ENCODE measurements at places on chromosomes 4 and X.
A peak's percentile ranks its signal among the peaks of the same experiment; 100 is the strongest.

- DNase-seq, result peak; percentile 87
These were observed 1060.6 kb upstream of the GRID2 start for GRCh38 chr4:91243132-91243531.

- no peak for DNase-seq
These were observed 4.5 kb upstream of the GRSF1 start for GRCh38 chr4:70844180-70844579.

DNA sequence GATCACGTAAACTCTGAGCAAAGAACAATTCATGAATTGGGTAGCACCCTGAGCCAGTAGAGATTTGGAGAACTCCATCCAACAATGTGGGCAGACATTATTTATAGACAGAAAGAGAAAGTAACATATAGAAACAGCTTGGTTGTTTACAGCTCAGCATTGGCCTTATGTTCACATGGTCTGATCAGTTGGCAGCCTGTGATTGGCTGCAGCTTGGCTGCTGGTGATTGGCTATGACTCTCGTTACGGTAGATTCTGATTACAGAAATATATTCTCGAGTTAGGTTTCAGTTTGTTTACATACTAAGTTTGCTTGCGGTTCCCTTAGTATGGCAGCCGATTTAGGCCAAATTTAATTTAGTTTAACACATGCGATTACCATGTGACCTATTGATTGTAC is 663.4 kb downstream of the RAPGEF2 start:
- DNase-seq, result no peak

- DNase-seq, result no peak
These were observed 44.1 kb upstream of the CLDN24 start for GRCh38 chr4:183366206-183366835.

- no peak for DNase-seq
These were observed 55.9 kb upstream of the GABRA2 start for GRCh38 chr4:46445710-46446314.

- no peak for DNase-seq
These were observed 52.8 kb upstream of the ANKRD17 start for GRCh38 chr4:73311428-73311827.

- no peak for DNase-seq
These were observed 127.5 kb upstream of the GK2 start for GRCh38 chr4:79535516-79535915.

GRCh38 chrX:31435592-31435991 is 363.8 kb upstream of the FTHL17 start:
- DNase-seq, result no peak

GRCh38 chrX:117959045-117959444 is 157.6 kb downstream of the KLHL13 start:
- no peak for DNase-seq

GRCh38 chrX:71640002-71640401 is 21.7 kb upstream of the CXCR3 start:
- DNase-seq, result no peak

- DNase-seq, result no peak
These were observed 161.6 kb downstream of the CHIC2 start for GRCh38 chr4:53902786-53903185.

DNA sequence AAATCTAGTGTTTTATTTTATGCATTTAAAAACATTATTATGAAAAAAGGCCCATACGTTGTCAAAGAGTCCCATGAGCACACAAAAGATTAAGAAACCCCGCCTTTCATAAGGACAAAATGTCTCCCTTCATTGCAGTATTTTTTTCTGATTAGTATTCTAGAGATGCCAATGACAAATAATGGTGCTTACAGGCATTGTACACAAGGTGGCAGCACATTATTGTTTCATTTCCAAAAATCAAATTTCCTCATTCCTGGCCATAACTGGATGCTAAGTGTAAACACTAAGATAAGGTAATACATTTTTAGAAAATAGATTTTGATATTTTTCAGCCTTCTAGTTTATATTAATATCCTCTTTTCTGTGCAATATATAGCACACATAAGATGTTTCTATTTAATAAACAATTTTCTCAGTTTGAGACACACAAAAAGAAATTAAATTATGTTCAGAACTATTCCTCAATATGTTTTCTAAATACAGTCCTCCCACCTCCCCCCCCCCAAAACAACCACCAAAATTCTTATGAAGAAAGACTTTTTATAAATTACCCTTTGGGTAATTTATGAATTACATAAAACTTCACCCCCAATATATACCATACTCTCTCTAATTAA is 47.7 kb downstream of the TIGD2 start:
- no peak for DNase-seq

DNA sequence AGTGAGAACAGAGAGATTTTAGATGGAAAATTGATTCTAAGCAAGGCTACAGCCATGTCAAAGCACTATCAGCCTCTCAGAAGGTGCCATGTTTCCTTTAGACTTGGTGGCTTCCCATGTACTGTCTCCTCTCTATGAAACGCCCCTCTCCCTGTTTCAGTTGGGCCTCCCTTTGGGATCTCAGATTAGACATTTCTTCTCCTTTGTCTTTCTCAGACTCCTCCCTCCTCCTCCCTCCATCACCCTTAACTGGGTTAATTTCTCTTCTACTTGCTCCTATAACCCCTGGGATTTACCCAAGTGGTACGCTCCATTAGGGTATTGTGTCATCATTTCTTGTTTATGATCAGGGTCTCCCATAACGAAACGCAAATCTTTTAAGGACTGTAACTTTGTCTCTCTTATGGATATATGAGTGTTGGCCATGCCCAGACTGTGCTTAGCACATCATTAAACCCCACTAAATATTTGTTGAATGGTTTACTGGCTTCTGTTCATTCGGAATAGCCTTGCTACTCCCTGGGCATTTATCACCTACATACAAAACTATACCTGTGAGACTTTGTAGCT is 106.8 kb downstream of the FAM9B start:
- no peak for DNase-seq

- DNase-seq, result no peak
These were observed 354.5 kb upstream of the BOD1L1 start for GRCh38 chr4:13982010-13982409.

GRCh38 chrX:97168646-97169045 is 284.9 kb downstream of the RPA4 start:
- DNase-seq, result no peak

GRCh38 chrX:142994988-142995387 is 30.7 kb upstream of the SPANXN4 start:
- no peak for DNase-seq

- no peak for DNase-seq
These were observed 22.7 kb downstream of the FABP2 start for GRCh38 chr4:119299260-119299671.

DNA sequence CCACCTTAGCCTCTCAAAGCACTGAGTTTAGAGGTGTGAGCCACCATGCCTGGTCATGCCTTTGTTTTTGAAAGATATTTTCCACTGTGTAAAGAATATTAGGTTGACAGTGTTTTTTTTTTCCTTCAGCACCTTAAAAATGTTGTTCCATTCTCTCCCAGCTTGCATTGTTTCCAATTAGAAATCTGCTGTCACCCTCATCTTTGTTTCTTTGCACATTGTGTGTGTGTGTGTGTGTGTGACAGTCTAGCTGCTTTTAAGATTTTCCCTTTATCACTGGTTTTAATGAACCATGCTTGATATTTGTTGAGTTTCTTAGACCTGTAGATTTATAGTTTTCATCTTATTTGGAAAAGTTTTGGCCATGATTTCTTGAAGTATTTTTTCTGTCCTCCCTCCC is 79.0 kb upstream of the NKX1-1 start:
- no peak for DNase-seq

DNA sequence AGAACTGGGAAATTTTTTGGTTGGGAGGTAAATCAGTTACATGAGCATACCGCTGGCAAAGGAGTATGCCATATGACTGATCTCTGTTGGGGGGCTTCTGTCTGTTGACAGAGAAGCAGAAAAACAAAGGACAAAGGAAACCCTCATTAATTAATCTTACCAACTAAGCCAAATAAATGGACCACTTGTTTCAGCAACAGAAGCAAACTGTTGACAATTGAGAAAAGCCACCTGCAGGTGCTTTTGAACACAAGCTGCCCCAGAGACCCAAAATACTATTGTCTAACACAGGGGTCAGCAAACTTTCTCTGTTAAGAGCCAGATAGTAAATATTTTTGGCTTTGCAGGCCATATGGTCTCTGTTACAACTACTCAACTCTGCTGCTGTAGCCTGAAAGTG is 7.0 kb upstream of the FRYL start:
- no peak for DNase-seq

DNA sequence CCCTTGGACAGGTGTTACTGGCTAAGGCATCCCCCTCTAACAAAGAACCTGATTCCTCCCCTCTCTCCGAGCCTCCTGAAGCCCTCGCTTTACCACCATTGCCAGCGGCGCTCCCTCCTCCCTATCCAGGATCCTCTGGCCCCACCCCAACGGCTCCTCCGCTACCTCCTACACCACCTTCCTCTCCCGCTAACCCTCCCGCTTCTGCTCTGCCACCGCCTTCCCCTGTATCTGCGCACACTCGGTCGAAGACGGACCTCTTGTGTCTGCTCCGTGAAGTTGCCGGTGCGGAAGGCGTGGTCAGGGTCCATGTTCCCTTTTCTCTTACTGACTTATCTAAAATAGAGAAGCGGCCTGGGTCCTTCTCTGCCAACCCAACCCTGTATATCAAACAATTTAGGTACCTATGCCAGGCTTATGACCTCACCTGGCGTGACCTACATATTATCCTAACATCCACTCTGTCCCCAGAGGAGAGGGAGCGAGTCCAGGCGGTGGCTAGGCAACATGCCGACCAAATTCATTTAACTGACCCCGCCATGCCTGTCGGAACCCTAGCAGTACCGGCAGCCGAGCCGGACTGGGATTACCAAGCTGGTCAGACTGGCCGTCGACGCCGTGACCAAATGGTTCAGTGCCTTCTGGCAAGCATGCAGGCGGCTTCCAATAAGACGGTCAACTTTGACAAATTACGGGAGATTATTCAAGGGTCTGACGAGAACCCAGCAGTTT is 958.9 kb downstream of the RPA4 start:
- DNase-seq, result no peak

DNA sequence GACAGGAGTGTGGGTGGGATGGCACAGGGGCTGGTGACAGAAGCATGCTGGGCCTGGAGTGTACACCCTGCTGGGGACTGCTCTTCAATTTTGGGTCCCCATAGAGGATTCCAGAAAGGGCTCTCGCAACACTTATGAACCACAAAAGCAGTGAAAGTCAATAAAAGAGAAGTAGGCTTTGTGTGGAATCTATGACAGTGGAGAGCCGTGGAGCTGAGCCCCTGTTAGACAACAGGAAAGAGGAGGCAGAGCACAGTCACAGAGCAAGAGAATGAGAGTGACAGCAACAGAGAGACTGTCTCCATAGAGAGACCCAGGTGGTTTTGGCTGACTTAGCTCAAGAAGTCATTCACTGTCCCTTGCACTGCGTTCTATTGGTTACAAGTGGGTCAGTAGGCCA is 135.1 kb upstream of the ATP6AP2 start:
- DNase-seq, result no peak

- no peak for DNase-seq
These were observed 508.7 kb downstream of the FSTL5 start for GRCh38 chr4:161655148-161655547.

DNA sequence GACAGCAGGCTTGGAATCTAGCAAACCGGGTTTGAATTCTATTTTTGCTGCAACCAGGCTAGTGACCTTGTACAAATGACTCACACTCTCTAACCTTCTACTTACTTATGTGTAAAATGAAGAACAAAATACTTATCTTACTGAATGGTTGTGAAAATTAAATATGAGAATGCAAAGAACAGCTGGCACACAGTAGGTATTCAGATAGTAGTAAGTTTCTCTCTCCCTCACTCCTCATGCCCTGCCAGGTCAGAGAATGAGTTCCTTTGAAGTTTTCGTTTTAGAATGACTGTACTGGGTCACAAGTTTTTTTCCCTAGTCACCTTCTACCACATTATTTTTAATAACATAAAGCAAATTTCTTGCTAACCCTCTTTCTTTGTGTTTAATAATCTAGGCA is 33.0 kb downstream of the CISD2 start:
- no peak for DNase-seq

- peak; percentile 26 for DNase-seq
These were observed 32.6 kb downstream of the DCK start for GRCh38 chr4:71026086-71026485.
